ENCODE measurements at places on chromosomes 2 and 18.
A peak's percentile ranks its signal among the peaks of the same experiment; 100 is the strongest.

DNA sequence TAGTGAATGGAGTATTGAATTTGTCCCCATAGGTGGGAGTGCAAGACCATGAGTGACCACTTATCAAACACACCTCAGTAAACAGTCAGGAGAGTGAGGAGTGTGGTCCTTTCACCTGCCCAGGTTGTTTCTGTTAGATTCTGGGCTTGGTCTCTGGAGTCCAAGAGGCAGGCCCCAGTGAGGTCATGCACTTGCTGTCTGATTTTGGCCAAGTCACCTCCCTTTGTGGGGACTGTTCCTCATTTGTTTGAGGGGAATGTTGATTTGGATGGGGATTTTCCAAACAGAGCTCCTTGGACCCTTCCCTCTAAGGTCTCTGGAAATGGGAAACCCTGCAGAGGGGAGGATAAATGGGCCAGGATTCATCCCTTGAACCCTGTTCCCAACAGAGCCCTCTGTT lies 7.3 kb downstream of the IL1RN start:
- no peak for DNase-seq

DNA sequence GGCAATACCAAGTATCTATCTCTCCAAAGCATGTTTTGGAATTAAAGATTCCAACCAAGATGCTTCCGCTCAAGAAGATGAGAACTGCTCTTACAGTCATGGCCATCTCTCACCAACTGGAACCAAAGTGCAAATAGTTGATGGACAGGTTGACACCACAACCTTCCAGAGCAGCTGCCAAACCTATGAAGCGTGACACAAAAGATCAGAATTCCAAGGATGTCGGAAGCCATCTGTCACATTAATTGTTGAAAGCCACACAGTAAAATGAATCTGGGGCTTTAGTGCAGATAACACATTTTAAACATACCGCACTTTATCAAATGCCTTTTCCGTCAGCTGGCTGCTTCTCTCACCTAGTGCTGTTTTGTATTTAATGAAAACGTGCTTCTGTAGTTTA lies 195.7 kb downstream of the CDH20 start:
- DNase-seq = no peak

DNA sequence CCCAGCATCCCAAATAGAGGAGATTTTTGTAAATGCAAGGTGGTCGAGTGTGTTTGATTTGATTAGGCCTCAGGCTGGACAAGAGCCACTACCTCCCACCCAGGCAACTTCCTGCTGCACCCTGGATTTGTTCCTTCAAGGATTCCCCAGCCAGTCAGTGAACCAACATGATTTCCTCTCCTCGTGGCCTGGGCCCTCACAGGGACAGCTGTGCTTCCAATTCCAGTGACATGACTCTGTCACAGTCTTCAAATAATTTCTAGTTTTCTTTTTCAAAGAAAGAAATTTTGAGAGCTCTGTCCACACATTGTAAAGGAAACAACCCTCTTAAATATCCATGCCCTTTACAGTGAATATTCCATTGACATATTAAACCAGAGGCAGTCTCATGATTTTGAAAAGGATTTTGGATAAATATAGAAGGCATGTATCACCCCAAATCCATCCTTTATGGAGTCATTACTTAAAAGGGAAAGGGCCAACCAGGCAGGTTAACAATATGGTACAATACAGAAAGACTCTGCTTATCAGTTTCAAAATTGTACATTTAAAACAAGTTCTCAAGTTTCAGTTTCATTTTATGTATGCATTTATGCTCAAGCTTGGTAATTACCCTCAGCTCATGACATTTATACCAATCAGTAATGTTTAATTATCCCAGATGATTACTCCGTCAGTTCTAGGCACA lies 121.3 kb upstream of the FOSL2 start:
- no peak for DNase-seq

- DNase-seq = no peak
These were observed 109.9 kb downstream of the MSTN start for GRCh38 chr2:189952536-189953109.

GRCh38 chr2:47050021-47050760 lies 104.9 kb downstream of the STPG4 start:
- DNase-seq = no peak

- DNase-seq = no peak
These were observed 228.9 kb upstream of the FOSL2 start for GRCh38 chr2:28163627-28164279.

GRCh38 chr18:741931-742512 lies 29.6 kb upstream of the ENOSF1 start:
- DNase-seq = peak; percentile 62

- no peak for DNase-seq
These were observed at the start of gene AMER3 for GRCh38 chr2:130755256-130756052. TSS of gene AMER3 (plus strand) at chr2:130755540. CDS start at chr2:130762073, 6,533 bp downstream.

- DNase-seq = no peak
These were observed 8.4 kb upstream of the INO80C start for GRCh38 chr18:35506024-35506712.

DNA sequence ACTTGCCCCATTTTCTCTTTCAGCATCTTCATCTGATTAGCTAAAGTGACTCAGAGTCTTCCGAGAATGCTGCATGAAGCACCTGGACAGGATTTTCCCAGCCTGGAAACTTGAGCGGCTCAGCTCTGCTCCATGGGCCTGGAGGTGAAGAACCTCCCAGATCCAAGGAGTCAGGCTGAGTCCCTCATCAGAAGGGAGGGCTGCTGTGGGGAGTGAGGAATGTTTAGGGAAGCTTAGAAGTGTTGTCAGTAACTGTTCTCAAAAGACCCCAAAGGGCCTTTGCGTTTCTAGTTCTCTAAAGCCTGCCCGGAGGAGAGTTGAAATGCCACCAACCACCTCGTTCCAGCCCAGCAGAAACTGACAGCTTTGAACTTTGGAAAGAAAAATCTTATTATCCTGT lies 157.1 kb downstream of the CLIP4 start:
- DNase-seq = no peak

GRCh38 chr18:1571206-1571605 lies 666.5 kb downstream of the ADCYAP1 start:
- no peak for DNase-seq

DNA sequence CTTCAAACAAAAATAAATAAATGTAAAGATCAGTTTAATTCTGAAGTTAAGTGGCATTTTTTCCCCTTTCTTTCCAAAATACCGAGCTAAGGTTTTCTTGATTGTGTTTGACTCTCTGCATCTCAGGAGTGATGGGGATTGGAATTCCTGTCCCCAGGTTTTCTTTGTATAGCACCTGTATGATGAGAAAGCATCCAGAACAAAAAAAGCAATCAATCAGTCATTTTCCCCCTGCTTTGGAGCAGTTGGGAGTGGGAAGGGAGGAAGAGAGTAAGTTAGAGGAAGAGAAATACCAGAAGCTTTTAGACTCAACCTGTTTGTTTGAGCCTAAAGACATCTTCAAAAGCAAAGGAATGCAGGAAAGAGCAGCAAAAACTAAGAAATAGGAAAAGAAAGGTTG lies 88.5 kb downstream of the RIF1 start:
- no peak for DNase-seq

DNA sequence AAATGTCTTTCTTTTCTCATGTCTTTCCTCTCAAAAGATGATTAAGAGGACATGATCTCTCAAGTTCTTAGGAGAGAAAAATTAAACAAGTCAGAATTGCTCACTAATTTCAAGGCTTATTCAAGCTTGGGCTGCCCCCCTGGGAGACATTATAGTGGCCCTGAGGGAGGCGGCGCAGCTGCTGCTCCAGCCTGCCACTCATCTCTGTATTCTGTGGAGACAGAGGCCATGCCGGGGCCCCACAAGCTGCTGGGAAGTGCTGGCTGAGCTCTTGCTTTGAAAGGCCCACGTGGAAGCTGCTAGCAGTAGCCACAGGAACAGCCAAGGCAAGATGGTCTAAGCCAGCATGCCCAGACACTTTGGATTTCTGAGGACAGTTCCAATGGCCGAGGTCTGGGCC lies 267.4 kb downstream of the LNPK start:
- no peak for DNase-seq

- no peak for DNase-seq
These were observed 101.9 kb downstream of the SETBP1 start for GRCh38 chr18:44782617-44783016.
